ENCODE measurements at places on chromosomes 3 and 15.

GRCh38 chr15:64851503-64851840 lies 9.8 kb downstream of the PLEKHO2 start:
- peaks cover 50% of the 10 kb centered on the region for H3K4me1 ChIP-seq
- no peaks in the 10 kb centered on the region for H3K27me3 ChIP-seq
- no peak overlapping the region for H3K4me3 ChIP-seq

DNA sequence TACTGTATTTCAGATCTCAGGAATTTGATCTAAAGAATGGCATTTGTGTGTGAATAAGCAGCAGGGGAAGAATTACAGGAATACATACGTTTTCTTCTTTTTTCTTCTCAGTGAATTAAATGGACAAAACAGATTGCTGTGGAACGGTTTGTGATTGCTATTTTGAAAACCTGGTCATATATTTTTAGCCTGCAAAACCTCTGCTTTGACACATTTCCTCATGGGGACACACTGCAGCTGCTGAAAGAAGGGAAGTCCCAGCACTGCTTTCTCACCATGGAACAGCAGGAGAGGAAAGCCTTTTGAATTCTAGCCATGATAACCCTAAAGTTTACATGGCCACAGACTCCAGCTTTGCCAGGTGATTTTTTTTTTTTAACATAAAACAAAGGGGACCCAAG lies 315.0 kb downstream of the OXSM start:
- H3K36me3 ChIP-seq = no peaks in the 10 kb centered on the region
- no peak overlapping the region for H3K4me3 ChIP-seq
- no peaks in the 10 kb centered on the region for H3K27me3 ChIP-seq
- DNase-seq = no peak

- peaks cover 10% of the 10 kb centered on the region for H3K27me3 ChIP-seq
- H3K36me3 ChIP-seq = peaks cover 2% of the 10 kb centered on the region
- H3K4me3 ChIP-seq = peak overlapping the region; percentile 76
- DNase-seq = no peak
These were observed 1.3 kb downstream of the RYK start for GRCh38 chr3:134249296-134249841.

DNA sequence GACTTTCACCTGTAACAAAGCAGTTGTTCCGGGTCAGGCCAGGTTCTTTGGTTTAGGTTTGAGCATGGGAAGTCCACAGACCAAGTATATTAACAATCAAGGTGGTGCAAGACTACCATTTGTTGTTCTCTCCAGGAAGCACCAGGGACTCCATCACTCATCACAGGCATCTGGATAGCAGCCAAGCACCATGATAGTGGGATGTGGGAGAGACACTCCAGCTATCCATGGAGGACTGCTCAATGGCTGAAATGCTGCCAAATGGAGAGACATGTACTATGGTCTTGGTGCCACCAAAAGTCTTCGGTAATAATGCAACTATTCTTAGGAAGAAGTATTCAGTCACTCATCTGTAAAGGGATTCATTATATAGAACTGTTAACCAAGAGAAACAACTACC lies 143.0 kb downstream of the TNIK start:
- no peaks in the 10 kb centered on the region for H3K36me3 ChIP-seq
- H3K4me3 ChIP-seq = no peak overlapping the region
- no peak for DNase-seq

- H3K27ac ChIP-seq = no peak overlapping the region
- H3K4me3 ChIP-seq = no peak overlapping the region
- H3K4me1 ChIP-seq = peaks cover 2% of the 10 kb centered on the region
- H3K36me3 ChIP-seq = peaks cover 46% of the 10 kb centered on the region
- DNase-seq = no peak
These were observed 121.2 kb downstream of the POLQ start for GRCh38 chr3:121424549-121424948.

DNA sequence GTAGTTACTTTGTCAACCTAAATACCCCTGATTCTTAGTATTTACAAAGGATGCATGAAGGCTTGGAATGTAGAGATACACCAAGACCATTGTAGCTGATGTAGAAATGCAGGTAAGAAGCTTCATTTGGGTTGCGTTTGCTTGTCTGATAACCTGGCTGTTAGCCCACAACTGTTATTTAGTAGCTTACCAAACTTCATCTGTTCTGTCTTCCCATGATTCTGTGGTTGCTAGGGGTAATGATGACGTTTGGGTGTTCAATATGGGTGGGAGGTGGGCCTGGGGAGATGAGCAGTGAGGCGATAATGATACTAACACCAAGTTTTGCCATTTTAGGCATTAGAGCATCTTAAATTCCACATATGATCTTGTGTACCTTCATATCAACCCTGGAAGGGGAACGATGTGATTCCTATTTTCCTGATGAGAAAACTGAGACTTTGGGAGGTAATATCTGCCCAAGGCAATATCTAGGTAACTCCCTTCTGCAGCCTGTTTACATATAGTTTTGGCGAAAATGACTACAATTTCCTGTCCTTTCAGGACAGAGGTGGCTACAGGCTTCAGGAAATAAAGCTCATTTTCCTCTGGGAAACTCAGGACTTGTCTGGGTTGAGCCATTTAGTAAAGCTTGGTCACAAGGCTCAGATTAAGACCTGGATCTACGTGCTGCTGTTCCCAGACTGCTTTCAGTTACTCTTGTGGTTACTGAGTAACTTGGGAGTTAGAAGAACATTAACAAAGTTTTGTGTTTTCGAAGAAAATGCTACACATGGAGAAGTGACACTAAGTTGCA lies 26.8 kb downstream of the FNDC3B start:
- H3K27me3 ChIP-seq = no peaks in the 10 kb centered on the region
- H3K36me3 ChIP-seq = peaks cover 15% of the 10 kb centered on the region
- peaks cover 23% of the 10 kb centered on the region for H3K4me1 ChIP-seq
- DNase-seq = no peak
- H3K4me3 ChIP-seq = no peak overlapping the region

DNA sequence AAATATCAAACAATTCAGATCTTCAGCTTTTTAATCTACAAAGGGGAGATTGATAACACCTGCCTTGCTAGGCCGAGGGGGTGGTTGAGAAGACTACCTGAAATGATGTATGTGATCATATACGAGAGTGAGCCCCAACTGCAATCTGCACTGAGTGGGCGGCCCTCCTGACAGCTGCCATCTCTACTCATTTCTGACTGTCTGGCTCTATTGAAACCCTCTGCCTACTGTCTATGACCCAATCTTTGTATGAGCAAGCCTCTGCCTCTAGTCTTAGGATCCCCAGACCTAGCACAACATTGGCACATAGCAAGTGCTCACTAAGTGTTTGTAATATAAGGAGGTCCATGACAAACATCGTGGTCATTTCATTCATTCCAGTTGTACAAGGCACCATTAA lies 144.4 kb upstream of the NR2F2 start:
- no peaks in the 10 kb centered on the region for H3K36me3 ChIP-seq
- H3K4me3 ChIP-seq = no peak overlapping the region
- DNase-seq = no peak
- no peaks in the 10 kb centered on the region for H3K4me1 ChIP-seq
- H3K27me3 ChIP-seq = no peaks in the 10 kb centered on the region

DNA sequence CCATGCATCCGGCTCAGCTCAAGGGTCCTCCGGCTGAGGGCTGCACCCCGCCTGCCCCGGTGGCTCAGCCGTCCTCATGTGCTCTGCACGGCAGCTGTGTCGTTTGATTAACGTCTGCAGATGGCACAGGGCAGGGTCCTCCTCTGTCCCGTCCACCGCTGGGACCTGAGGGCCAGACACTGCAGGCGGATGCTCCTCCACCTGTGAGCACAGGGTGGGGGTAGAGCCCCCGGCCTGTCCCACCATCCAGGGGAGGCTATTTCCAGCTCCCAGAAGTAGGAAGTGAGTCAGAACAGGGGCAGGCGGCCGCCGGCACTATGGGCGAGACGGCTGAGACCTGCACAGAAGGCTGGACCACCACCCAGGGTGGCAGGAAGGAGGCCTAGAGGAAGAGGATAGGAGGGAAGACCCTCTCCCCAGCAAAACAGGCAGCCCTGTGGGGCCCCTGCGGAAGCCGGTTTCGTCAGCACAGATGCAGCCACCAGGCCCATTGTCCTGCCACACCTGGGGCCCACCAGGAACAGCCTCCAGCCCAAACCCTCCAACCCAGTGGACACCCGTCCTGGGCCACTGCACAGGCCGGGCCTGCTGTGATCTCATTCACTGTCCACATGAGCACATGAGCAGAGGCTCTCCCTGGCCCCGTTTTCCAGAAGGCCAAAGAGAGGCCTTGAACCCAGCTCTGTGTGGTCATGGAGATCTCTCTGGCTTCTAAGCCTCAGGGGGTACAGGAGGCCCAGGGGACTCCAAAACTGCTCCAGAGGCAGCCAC lies 12.6 kb upstream of the PLXND1 start:
- H3K27me3 ChIP-seq = peaks cover 3% of the 10 kb centered on the region
- H3K27ac ChIP-seq = no peak overlapping the region
- no peaks in the 10 kb centered on the region for H3K36me3 ChIP-seq
- DNase-seq = no peak
- H3K4me1 ChIP-seq = peaks cover 7% of the 10 kb centered on the region

DNA sequence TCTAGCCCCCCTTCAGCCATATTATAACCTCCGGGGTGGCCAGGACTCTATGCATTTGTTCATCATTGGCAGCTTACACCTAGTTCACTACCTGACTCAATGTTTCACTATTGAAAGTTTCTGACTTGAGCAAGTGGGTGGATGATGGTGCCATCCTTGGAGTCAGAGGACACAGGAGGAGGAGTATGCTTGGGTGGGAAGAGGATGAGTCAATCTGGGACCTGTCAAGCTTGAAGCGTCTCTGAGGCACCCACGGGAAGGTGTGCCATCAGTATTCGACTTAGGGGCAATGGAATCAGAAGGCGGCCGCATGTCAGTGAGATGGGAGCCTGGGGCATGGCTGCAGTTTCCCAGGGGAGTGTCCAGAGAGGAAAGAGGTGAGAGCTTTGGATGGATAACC lies 133.3 kb downstream of the EPHB1 start:
- no peak overlapping the region for H3K27ac ChIP-seq
- H3K4me3 ChIP-seq = no peak overlapping the region
- no peaks in the 10 kb centered on the region for H3K36me3 ChIP-seq
- peaks cover 4% of the 10 kb centered on the region for H3K27me3 ChIP-seq
- H3K4me1 ChIP-seq = no peaks in the 10 kb centered on the region

DNA sequence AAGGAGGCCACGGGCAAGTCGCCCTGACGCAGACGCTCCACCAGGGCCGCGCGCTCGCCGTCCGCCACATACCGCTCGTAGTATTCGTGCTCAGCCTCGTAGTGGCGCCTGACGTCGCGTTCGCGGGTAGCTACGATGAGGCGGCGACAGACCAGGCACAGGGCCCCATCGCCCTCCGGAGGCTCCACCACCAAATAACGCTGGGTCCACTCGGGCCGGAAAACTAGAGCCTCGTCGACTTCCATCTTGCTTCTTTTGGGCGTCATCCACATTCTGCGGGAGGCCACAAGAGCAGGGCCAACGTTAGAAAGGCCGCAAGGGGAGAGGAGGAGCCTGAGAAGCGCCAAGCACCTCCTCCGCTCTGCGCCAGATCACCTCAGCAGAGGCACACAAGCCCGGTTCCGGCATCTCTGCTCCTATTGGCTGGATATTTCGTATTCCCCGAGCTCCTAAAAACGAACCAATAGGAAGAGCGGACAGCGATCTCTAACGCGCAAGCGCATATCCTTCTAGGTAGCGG lies at the start of gene EPM2AIP1:
EPM2AIP1 (minus strand) TSS at position 326 of the 520 bp plus-strand sequence; CDS start at position 272, 54 bp downstream.
- H3K27me3 ChIP-seq = no peaks in the 10 kb centered on the region
- peaks cover 46% of the 10 kb centered on the region for H3K4me1 ChIP-seq
- DNase-seq = peak; percentile 100

DNA sequence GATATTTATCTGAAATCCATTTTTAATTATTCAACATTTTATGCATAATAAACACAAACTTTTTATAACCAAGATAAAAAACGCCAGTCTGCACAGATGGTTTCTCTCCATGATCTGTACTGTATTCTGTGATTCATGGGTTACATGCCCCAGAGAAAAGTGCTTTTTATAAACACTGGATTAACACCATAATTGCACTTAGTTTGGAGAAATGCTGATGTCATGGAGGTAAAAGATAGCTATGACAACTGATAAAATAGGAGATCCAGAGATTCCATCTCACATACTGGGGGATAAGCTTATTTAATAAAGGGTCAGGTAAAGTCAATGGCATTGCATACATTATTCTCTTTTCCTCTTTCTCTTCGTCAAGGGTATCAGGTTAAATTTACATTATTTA lies 1460.4 kb upstream of the ALCAM start:
- no peaks in the 10 kb centered on the region for H3K4me1 ChIP-seq
- H3K36me3 ChIP-seq = no peaks in the 10 kb centered on the region
- H3K4me3 ChIP-seq = no peak overlapping the region
- no peak overlapping the region for H3K27ac ChIP-seq
- DNase-seq = no peak

GRCh38 chr3:73327052-73327451 lies 265.6 kb downstream of the EBLN2 start:
- no peak for DNase-seq
- no peaks in the 10 kb centered on the region for H3K27me3 ChIP-seq
- H3K4me3 ChIP-seq = no peak overlapping the region
- H3K27ac ChIP-seq = no peak overlapping the region
- no peaks in the 10 kb centered on the region for H3K4me1 ChIP-seq
- H3K36me3 ChIP-seq = no peaks in the 10 kb centered on the region

DNA sequence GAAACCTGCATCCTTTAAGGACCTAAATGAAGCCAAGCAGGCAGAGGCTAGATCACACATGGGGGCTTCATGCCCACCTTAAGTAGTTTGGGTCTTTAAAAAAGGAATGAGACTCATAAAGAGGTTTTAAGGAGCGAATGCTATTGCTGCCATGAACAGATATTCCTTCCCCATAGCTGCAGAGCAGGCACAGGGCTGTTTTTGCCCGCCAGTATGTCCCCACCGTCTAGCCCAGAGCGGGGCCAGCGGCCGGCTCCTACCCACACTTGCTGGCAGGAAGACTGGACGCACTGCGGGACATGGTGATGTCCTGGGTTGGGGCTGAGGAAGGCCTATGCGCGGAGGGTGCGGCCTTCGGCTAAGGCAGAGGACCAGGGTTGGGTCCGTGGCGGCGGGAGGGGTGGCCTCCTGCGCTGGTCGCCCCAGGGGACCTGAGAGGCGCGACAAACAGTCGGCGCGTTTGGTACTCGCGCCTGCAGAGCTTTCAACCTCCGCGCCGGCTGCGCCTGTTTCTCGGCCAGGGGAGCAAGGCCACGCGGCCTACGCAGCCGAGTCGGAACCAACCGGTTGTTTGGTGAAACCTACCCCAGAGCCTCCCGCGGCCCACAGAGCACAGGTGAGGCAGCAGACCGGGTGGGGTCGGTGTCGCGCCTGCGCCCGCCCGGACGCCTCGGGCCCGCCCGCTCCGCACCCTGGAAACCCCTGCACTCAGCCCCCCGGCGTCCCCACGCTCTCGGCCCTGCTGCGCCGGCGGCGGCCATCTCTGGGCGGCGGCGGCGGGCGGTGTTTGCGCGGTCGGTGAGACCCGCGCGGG lies at the start of gene FAIM:
FAIM (plus strand) TSS at position 450 of the 814 bp plus-strand sequence. CDS start 10,956 bp downstream, outside the sequence.
- H3K4me1 ChIP-seq = peaks cover 16% of the 10 kb centered on the region
- H3K36me3 ChIP-seq = peaks cover 10% of the 10 kb centered on the region
- no peaks in the 10 kb centered on the region for H3K27me3 ChIP-seq
- H3K4me3 ChIP-seq = peak within 1 kb of the TSS; percentile 74
- H3K27ac ChIP-seq = peak within 1 kb of the TSS; percentile 88

- H3K27ac ChIP-seq = no peak overlapping the region
- no peak for DNase-seq
- no peak overlapping the region for H3K4me3 ChIP-seq
- no peaks in the 10 kb centered on the region for H3K27me3 ChIP-seq
- no peaks in the 10 kb centered on the region for H3K36me3 ChIP-seq
These were observed 145.4 kb upstream of the SLC24A5 start for GRCh38 chr15:47975427-47975826.

Measured in activated CD8-positive, alpha-beta T cell treated with anti-CD3 and anti-CD28 coated beads, Interleukin-2, amount 10 ng/mL, durations not matched to agents 7 days and 5 days (primary cell).